ENCODE measurements at places on chromosomes 5 and 9. TPM values are rescaled to one million over a fixed set of nuclear protein-coding genes. Genes with fewer than 3 reads are reported as not detected.

GRCh38 chr5:66515209-66515608, 81.0 kb upstream of the MAST4 start:
- no peak for DNase-seq

GRCh38 chr5:152271420-152271819, 133.7 kb downstream of the NMUR2 start:
- peak; percentile 65 for DNase-seq

GRCh38 chr5:32460702-32461101, 16.2 kb upstream of the ZFR start:
- DNase-seq, result no peak

- DNase-seq, result no peak
Measured at GRCh38 chr5:56501781-56502557, 268.8 kb upstream of the ANKRD55 start.

- peak; percentile 72 for DNase-seq
Measured at GRCh38 chr5:72268753-72269410, 51.2 kb downstream of the MRPS27 start.

DNA sequence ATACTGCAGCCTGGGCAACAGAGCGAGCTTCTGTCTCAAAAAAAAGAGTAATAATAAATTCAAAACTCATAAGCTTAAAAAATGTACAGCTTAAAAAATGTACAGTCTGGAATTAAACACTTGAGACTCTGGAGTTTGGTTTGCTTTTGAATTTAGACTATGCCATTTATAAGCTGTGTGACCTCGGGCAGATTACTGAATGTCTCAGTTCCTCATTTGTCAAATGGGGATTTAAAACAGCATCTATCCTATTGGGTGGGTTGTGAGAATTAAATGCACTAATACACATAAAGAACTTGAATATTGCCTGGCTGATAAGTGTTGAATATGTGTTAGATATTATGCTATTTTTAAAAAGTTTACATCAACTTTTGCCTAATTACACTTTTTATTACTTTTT, 98.4 kb downstream of the SCAMP1 start:
- no peak for DNase-seq

DNA sequence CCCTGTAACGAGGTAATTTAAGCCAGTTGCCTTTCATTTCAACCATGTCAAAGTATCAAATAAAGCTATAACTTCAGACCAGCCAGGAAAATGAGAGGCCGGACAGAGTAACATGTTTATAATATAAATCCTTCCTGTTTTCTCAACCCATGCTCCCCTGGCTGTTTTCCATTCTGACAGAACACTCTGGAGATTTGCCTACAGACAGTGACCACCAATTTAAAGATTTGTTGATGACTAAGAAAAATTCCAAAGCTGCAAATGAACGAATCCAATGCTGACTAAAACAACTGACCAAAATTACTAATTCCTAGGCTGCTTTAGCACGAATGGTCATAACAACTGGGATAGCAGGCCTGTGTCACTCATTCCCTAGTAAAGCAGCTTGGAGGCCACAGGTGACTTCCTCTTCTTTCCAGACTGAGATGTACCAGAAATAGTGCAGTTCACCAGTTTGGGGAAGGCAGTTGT, 141.4 kb downstream of the AOPEP start:
- DNase-seq, result peak; percentile 60

DNA sequence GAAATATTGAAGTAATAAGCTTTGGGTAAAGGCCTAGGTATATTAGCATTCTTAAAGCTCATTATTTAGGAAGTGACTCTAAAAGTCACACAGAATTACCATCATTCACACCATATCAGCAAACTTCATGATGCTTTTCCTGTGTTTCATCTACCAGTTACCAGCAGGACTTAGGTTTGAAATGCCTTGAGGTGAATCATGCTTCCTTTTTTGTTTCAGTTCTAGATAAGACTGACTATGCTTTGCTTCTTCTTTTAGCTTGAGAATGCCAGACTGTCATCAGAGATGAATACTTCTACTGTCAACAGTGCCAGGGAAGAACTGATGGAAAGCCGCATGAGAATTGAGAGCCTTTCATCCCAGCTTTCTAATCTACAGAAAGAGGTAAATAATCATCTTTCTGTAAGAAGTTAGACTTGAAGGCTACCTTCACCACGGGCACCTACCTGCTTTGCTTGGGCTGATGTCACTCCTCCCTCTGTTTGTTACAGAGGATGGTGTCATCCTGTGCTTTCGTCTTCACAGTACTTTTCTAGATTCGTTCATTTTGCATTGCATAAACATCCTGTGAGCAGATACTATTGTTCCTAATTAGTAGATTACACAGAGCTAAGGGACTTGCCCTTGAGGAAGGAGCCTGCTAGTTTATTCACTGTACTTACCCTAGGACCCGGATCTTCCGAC, 34.7 kb downstream of the LMNB1 start:
- DNase-seq, result no peak

GRCh38 chr9:136602193-136602885, 56.5 kb upstream of the NOTCH1 start:
- no peak for DNase-seq

- DNase-seq, result no peak
Measured at GRCh38 chr9:1034271-1034670, 15.9 kb upstream of the DMRT2 start.

DNA sequence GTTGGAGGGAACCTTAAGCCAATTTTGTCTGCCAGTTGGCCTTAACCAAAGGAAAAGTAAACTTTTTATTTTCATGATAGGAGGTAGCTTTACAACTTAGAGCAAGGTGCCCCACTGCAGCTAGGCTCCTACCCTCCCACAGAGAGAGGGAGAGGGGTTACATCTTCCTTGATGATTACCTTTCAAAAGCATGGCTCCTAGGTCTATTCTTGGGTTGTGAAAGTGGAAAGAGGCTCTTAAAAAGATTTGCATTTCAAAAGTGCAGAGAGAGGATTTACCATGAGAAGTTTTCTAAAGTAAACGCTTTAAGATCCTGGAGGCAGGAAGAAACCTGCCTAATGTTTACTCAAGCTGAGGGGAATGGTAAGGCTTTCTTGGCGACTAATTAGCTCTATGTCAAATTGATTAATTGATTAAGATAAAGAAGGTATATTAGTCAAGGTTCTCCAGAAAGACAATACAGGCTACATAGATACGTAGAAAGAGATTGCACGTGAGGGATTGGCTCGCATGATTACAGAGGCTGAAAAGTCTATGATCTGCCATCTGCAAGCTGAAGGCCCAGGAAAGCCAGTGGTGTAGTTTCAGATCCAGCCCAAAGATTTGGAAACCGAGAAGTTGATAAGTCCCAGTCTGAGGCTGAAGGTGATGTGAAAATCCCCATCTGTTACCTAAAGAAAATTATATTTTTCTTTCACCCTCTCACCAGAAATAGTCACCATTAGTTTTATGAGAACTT, 333.8 kb upstream of the CTNND2 start:
- no peak for DNase-seq

DNA sequence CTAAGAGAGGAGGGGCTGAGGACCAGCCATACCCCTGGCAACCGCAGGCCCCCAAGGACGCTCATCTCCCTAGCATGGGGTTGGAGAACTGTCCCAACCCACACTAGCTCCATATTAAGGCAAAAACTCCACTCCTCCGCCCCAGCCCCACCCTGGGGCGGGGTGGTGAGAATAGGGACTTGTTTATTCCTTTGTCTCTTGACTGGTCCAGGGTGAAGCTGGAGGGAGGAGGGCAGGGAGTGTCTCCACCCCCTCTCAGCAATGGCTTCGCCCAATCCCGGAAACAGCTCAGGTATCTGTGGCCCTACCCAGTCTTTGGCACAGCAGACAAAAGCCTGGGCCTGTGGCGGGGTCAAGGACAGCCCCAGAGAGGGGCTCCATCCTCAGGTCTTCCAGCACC, 16.9 kb downstream of the PRRX2 start:
- peak; percentile 78 for DNase-seq

DNA sequence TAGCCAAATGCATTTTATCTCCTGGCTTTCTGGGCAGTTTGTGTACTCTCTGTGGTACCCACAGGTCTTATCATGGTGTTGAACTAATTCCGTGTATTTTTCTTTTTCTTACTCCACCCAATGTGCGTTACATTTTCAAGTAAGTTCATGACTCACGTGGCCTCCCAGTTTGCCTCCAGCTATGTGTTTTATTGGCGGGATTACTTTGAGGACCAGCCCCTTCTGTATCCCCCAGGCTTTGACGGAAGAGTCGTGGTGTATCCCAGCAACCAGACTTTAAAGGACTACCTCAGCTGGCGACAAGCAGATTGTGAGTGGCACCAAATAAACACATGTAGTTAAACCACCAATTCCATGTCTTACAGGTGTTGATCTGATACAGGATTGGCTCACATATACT, 3.2 kb downstream of the THG1L start:
- DNase-seq, result no peak

DNA sequence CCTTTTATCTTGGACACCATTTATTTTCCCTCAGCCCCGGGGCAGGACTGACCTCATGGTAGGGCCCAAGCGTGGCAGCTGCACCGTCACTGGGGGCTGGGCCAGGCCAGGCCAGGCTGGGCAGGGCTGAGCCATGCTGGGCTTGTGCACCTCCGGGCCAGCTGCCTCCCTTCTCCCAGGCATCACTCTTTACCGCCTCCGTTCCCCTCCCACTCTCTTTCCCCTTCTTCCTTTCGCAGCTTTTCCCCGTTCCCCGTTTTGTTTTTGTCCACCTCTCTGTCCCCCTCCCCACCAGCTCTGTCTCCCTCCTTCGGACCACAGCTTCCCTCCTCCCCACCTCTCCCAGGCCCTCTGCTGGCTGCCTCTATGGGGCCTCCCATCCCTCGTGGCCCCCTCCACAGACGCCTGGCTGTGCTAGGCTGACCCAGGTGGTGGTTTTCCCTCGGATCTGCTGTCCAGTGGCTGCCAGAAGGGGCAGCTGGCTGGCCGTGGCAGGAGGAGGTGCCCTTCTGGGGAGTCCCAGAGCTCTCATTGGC, 17.9 kb downstream of the FGF18 start:
- DNase-seq, result no peak

GRCh38 chr5:80620211-80620610, 34.2 kb upstream of the MSH3 start:
- DNase-seq, result no peak

GRCh38 chr5:180553530-180553929, 37.8 kb downstream of the SCGB3A1 start:
- no peak for DNase-seq

GRCh38 chr9:136536721-136537241, 9.1 kb downstream of the NOTCH1 start:
- DNase-seq, result no peak

- DNase-seq, result no peak
Measured at GRCh38 chr9:98149422-98149821, 30.4 kb upstream of the TRIM14 start.

GRCh38 chr9:91315191-91315590, 46.5 kb downstream of the AUH start:
- DNase-seq, result peak; percentile 74

GRCh38 chr9:100499460-100499859, 26.5 kb downstream of the TMEFF1 start:
- no peak for DNase-seq

- peak; percentile 55 for DNase-seq
Measured at GRCh38 chr9:97983589-97984187, 547 bp downstream of the ANP32B start.

- DNase-seq, result no peak
Measured at GRCh38 chr9:111113712-111114111, 75.4 kb upstream of the LPAR1 start.

Gene REEP2
- total RNA-seq, result 0.03 TPM

Gene C9orf153
- total RNA-seq, result 0.56 TPM

Gene SPATA6L
- total RNA-seq, result 6.3 TPM

Gene WDR38
- total RNA-seq, result not detected

Gene AJM1
- 9.0 TPM for total RNA-seq

Gene PRDM9
- not detected for total RNA-seq

Gene PDE6A
- total RNA-seq, result not detected

Gene CCNI2
- 8.8 TPM for total RNA-seq

Gene IL31RA
- not detected for total RNA-seq

Gene CNTNAP3B
- 1.3 TPM for total RNA-seq

Gene CCL27
- not detected for total RNA-seq

Gene PCDHGA12
- total RNA-seq, result 0.37 TPM

Gene TAF11L5
- not detected for total RNA-seq

Gene CORO2A
- 23.6 TPM for total RNA-seq

Gene WNT8A
- not detected for total RNA-seq

Gene PCDHA13
- total RNA-seq, result not detected

Gene ACTBL2
- total RNA-seq, result 0.16 TPM

Gene PLEKHG4B
- not detected for total RNA-seq

Gene SLC23A1
- 0.39 TPM for total RNA-seq

Gene IFNA13
- not detected for total RNA-seq

Measured in HT-29 (cell line).